GM23338 (cell line): ENCODE measurements at places on chromosomes 4 and X.

- DNase-seq = peak; percentile 26
These were observed 156.6 kb downstream of the GATB start for GRCh38 chr4:151604238-151604637.

DNA sequence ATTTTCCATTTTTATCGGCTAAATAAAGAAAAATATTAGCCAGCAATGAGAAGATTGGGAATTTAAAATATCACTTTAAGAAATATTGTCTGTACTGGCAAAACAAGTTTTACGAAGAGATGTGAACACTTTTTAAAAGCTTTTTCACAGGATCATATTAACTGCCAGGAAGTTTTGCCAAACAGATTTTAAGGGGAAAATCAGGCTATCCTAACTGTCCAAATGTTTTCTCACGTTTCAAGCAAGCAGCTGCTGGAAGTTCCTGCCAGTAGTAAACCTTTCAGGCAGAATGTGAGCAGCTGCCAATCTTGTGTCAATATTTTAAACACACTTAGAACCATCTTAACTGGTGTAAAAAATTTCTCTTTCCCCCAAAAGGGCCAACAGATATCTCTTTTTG, 101.1 kb downstream of the ADGRL3 start:
- no peak for DNase-seq

DNA sequence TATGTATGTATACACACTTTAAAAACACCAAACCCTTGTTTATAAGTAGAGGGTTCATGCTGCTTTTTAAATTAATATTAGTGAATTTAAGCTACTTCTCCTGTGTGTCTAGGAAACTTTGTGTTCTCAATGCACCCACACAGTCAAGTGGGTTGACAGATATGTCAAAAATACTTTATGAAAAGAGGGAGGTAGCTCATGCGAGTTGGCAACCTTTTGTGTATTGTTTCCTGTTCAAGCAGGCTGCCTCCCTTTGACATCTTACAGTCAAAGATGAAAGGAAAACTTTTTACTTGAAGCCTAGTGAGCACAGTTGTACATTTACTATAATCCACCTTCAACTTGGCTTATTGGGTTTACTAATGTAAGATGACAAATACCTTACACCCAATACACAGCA, 218.4 kb downstream of the KLHL13 start:
- no peak for DNase-seq

GRCh38 chr4:152454398-152455011, 81.4 kb downstream of the FBXW7 start:
- DNase-seq = peak; percentile 38

- DNase-seq = no peak
These were observed 88.0 kb upstream of the RAPGEF2 start for GRCh38 chr4:159014859-159015258.

DNA sequence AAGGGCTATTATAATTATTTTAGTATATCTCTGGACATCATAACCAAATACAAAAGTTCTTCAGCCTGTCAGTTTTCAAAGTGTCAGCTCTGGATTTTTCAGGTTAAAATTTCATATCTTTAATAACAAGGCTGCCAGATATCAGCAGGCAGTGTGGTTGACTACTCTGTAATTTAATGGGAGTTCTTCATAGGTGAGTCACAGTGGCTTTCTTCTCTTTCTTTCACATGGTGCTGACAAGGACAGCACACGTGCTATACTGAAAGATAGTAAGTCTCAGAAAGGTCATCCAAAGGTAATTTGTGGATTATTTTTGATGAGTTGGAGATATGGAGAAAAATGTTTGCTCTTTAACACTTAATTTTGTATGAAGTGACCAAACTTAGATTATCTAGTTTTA, 43.2 kb downstream of the GALNT7 start:
- no peak for DNase-seq

GRCh38 chr4:137768196-137768595, 235.9 kb upstream of the PCDH18 start:
- no peak for DNase-seq

GRCh38 chr4:146023334-146023967, 84.8 kb upstream of the ZNF827 start:
- DNase-seq = no peak
